ENCODE measurements at places on chromosomes 6 and 20.

- DNase-seq = no peak
Observed at GRCh38 chr6:72530152-72530551, 91.7 kb upstream of the KCNQ5 start.

DNA sequence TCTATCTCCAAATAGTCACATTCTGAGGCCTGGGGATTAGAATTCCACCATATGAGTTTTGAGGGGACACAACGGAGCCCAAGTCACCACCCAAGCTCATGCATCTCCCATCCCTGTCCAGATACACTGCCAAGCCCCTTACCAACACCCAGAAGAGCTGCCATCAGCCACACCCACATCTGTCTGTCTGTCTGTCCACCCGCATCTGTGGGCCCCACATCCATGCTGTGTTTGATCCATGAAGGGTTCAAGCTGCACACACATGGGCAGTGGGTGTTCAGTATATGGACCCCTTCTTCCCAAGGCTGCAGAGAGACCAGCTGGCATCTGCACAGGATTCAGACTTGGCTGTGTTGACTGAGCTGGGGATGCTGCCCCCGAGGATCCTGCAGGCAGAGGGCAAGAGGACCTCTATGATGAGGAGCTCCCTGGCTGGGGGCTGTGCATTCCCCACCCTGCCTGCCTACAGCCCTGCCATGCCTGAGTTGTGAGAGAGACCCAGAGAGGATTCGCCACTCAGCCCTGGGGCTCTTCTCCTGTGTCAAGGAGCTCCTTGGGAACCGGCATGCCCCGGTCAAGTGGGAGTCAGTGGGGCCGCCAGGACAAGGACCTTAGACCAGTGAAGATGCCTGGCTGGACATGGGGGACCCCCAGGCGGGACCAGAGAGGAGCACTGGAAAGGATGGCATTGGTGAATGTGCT lies 206.4 kb downstream of the SYNDIG1 start:
- no peak for DNase-seq

DNA sequence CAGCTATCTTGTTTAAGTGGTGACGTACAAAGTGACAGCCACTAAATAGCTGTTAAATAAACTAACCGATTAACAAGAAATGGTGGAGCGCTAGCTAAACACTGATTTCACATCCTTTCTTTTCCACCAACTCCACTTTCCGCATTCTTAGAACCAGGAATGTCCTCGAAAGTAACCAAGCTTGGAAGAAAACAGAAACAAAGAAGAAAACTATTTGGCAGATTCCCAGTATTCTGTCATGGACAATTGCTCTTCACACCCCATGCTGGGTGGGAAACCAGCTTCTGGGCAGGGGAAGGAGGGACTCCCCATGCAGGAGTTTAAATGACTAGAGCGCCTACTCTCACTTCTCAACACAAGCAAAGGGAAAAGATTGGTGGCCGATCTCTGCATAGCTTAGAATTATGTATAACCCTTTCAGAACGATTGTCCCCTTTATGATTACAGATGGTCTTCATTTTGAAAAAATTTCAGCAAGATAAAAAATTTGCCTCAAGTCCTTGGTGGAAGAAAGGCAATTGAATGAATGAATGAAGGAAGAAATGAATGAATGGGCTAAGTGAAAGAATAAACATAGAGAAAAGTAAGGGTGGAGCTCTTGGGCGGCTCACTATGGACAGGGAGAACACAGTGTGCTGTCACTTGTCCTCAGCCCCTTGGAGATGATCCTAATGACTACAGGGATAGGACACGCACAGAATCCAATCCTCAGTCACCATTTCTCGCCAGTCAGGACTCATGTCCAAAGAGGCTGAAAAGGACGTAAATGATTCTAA lies 148.7 kb upstream of the NEDD9 start:
- no peak for DNase-seq

GRCh38 chr6:111263837-111264236 lies 176.5 kb downstream of the SLC16A10 start:
- DNase-seq = no peak

- DNase-seq = no peak
Observed at GRCh38 chr6:81575442-81575841, 177.0 kb downstream of the TENT5A start.

- peak; percentile 3 for DNase-seq
Observed at GRCh38 chr20:12414446-12415274, 497.0 kb downstream of the BTBD3 start.

Measured in NCI-H524 (cell line).